ENCODE measurements at places on chromosomes 13 and 19.

DNA sequence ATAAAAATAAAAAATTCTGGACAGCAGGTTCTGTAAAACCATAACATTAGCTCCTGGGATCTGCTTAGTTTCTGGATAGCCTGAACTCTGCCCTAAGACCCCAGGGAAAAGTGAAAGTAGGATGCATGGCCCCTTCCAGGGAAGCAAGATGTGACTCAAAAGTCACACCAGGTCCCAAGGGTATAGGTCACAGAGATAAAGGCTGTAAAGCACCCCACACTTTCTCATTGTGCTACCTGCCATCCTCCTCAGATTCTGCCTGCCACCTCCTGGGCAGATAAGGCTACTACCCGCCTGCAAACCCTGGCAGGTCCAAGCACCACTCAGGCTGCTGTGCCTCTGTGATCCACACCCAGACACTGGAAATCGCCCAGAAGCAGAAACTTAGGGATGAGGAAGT is 20.6 kb downstream of the FFAR2 start:
- peak; percentile 7 for DNase-seq

- DNase-seq = no peak
Observed at GRCh38 chr13:64778002-64778401, 2452.1 kb downstream of the PCDH9 start.

DNA sequence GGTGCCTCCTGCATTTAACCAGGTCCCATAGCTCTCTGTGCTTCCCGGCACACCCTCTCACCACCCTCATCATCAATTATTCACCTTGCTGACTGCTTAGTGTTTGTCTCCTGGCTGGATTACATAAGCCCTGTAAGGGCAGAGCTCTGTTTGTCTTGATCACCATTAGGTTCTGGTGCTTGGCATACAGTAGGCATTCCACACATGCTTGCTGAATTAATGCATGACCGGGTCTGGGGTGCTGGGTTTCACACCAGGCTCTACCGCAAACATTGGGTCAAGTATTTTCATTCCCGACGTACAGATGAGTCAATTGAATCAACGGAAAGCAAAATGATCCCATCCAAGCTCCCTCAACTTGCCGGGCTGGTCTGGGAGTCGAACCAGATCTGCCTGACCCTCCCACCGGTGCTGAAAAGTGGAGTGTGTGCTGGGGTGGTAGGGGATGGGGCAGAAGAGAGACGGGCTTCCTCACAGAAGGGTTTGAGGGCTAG is 28.5 kb downstream of the VAV1 start:
- DNase-seq = peak; percentile 41

DNA sequence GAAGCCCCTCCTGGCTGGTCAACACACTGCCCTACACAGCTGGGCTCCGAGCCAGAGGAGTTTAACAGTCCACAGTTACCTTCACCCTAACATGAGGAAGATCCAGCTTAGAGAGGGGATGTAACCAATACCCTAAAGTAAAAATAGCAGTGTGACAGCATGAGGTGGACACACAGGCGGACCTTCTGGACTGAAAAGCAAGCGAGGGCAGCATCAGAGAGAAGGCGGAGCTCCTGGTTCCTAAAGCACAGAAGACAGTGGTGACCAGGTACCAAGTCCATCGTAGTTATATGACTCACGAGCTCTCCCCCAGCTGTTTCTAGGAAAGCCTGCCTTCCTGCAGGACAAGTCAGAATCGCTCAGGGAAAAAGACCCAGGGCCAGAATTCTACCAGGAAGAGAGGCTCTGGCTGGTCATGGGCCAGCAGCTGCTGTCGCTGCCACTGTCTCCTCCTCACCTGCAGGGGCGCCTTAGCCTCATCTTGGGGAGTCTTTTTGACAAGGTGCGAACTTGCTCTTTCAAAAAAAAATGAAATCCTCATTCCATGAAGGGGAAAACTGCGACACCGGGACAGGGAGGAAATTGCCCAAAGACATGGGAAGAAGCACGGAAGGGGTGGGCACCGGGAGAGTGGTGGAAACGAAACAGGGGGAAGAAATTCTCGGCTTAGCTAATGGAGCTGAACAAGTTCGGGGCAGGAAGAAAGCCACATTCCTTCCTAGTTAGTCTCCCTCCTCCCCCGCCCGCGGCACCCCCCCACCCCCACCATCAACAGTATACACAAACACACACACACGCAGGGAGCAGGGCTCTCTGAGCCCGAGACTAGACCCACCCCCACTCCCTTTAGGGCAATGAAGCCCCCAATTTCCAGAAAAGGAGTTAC is 1.7 kb downstream of the ELL start:
- DNase-seq = peak; percentile 80

- DNase-seq = no peak
Observed at GRCh38 chr13:77337159-77337558, 10.3 kb upstream of the MYCBP2 start.

DNA sequence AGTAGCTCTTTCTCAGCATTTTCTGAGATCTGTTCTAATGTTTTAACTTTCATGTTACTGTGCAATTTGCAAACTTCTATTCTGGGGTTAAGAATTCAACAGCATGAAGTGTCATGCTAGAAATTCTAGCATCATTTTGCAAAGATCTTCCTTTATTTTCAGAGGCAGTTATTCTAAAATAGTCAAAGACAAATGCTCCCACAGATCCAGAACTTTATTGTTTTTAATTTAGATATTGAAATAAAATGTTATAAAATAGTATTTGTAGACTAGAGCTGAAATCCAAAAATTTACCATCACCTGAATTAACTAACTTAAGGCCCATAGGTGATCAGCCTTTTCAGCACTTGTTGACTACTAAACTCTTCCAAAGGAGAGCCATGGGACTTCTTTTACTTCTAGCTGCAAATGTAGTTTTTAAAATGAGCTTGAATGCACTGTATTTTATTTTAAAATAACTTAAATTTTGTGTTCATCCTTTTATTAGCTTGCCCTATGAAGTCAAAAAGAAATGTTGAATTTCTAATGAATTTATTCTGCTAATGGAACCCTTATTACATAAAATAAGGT is 3.2 kb downstream of the MAB21L1 start:
- no peak for DNase-seq

DNA sequence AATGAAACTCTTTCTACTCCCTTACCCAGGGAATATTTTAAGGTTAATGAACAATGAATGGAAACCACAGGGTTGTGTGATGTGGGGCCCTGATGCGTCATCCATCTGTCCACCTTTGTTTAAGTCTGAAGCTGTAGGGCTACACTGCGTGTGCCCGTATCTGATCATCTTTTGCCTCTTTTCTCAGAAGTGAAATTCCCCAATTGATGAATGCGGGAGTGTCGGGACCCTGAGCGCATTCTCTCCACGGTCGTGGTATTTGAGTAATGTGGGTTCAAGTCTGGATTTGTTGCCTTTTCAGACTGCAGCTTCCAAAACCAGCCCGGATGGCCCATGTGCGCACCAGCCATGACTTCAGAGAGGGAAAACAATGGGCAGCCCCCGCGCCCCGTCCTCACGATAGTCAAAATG is 112.3 kb downstream of the COL4A2 start:
- DNase-seq = no peak

DNA sequence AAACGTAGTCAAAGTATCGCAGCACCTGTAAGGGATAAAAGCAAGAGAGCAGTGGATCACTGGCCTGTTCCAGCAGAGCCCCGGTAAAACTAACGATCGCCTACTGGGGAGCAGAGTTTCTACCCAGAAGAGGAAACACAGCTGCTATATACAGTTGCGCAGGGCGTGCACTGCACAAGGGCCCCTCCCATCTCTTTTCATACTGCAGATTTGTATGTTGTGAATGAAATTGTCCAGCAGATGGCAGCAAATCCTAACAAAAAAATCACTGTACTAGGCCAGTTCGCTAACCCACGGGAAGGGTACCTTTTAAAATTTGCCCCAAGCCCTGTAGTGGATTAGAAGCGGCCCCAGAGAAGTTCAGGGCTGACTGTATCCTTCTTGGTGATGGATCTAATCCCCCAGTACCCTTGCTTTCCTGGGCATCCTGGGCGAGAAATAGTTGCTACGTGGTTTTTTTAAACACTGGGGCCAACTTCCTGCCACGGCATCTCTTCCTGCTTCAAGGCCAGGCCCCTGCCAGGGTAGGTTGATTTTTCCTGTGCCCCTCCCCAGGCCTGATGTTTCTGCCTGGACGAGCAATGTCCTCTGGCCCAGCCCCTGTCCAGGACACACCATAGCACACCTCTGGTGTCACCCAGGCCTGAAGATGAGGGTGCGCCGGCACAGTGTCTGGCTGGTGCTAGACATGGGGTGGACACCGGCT is 127.0 kb downstream of the IER2 start:
- DNase-seq = peak; percentile 73

GRCh38 chr13:100112186-100112838 is 23.4 kb downstream of the PCCA start:
- DNase-seq = no peak

- DNase-seq = no peak
Observed at GRCh38 chr19:42199440-42200115, 17.9 kb downstream of the DEDD2 start.

GRCh38 chr19:40692212-40692551 is 1.7 kb upstream of the NUMBL start:
- no peak for DNase-seq

DNA sequence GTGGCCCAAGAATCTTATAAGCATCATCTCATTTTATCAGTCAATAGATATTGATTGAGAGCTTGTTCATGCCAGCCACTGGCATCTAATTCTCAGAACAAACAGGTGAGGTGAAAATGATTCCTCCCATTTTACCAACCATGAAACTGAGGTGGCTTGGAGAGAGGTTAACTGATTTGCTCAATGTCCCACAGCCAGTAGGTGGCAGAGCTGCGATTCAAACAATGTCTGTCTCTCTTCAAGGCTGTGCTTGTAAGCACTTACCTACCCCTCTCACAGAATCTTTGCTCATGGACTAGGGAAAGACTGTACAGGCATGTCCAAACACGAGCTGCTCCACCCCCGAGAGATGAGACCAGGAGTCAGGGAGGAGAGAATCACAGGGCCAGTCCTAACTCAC is 21.5 kb upstream of the GSX1 start:
- DNase-seq = no peak

DNA sequence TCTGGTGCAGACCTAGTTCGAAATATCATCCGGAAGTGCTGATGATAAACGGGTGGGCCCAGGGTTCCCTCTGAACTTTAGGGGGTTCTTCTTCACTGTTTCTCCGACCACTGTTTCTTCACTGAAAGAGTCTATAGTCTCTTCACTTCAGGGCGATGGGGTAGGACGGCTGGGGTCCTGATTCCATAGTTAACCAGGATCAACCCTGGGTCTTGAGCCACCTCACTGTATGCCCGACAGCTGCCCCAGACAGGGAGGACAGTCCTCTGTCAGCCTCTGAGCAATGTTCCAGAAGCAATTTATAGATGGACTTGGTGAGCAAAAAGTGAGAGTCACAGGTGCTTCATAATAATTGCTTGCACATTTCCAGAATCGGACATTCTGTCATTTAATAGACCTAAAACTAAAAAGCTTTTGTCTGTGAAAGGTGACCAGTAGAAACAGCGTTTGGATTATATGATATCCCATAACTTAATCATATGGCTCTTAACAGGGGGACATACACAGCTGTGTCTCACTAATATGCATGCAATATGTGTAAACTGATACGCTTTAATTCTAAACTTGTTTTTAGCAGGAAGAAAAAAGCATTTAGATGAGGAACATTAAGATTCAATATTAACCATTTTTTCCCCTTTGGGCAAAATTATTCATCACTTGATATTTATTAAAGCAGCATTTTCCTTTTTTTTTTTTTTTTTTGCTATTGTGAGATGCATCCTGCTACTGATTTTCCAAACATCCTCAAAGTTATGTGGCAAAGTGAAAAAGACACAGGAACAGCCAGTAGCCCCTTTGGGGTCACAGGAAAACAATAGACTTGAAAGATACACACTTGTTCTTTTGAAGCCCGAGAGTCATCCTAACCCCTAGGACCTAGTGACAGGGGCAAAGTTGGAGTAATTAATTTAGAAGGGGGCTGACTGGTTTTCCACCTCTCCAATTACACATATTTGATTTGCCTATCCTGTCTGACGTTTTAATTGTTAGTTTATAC is 277.0 kb downstream of the ZNF536 start:
- DNase-seq = no peak

DNA sequence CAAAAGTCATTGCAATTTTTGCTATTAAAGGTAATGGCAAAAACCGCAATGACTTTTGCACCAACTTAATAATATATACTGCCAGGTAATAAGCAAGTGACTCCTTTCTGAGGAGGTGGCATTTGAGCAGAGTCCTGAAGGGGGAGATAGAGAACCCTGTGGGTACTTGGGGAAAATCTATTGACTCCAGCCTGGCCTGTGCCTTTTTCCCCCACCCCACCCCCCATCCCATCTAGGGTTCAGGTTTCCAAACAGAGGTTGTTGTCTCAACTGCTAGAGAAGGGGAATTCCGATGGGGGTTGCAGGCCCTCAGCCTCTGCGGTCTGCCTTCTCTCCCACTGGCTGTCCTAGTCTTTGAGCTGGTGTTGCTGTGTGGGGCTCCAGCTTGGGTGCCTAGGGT is 11.5 kb downstream of the S1PR2 start:
- peak; percentile 82 for DNase-seq

DNA sequence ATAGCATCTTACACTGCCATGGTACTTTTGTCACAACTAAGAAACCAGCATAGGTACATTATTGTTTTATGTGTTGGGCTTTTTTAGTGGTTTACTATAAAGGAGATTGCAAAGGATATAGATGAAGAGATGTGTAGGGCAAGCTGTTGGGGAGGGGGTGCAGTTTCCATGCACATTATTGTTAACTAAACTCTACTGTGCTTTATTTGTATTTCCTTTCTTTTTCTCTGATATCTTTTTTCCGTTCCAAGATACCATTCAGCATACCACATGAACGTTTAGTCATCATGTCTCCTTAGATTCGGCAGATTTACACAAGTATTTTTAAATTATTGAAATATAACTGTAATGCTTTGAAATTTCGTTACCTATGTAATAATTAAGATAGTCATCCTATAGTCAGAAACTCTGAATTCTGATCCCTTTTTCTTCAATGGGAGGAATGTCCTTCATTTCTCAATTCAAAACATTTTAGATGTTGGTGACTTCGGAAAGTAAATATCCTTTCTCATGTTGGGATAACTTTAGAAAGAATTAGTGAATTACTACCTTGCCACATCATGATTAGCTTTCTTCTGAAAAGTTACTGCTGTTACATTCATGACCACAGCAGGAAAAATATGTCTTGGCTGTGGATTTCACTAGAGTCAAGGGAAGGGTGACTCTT is 82.8 kb downstream of the FRY start:
- DNase-seq = no peak

- DNase-seq = no peak
Observed at GRCh38 chr19:54436031-54436523, 12.9 kb upstream of the LENG8 start.

DNA sequence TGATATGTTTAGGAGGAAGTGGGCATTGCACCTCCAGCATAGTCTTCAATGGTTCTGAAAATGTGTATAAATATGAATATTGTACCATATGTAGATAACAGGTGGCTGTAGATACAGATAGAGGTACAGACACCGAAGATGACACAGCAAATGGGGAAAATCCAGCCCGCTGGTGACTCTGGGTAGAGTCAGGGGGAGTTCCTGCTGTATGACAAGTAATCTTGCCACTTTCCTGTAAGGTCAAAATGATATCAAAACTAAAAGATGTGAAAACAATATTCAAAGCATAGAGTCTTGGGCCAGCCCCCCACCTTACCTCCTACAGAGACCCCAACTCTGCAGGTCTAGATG is 17.8 kb downstream of the C2CD4C start:
- DNase-seq = no peak

- no peak for DNase-seq
Observed at GRCh38 chr13:36513266-36513665, 81.0 kb downstream of the CCNA1 start.
